ENCODE measurements at places on chromosomes 1 and 21.

- peak; percentile 26 for DNase-seq
Observed at GRCh38 chr1:156004843-156005584, 15.7 kb downstream of the SSR2 start.

DNA sequence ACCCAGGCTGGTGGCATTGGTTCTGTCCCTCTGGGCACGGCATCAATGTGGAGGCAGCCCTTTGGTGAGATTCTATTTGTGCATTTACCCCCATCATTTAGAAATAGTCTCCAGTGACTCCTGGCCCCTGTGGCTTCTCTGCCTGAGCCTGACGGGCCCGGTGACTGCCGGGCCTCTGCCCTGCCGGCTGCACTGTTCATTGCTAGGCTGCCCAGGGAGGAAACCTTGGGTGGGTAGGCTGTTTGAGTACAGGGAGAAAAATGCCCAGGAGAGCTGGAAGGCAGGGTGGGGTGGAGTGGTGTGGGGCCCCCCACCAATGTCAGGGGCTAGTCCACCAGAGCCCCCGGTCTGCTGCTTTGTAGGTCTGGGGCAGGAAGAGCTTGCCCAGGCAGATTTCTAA, 23.4 kb upstream of the EDN2 start:
- DNase-seq, result no peak

DNA sequence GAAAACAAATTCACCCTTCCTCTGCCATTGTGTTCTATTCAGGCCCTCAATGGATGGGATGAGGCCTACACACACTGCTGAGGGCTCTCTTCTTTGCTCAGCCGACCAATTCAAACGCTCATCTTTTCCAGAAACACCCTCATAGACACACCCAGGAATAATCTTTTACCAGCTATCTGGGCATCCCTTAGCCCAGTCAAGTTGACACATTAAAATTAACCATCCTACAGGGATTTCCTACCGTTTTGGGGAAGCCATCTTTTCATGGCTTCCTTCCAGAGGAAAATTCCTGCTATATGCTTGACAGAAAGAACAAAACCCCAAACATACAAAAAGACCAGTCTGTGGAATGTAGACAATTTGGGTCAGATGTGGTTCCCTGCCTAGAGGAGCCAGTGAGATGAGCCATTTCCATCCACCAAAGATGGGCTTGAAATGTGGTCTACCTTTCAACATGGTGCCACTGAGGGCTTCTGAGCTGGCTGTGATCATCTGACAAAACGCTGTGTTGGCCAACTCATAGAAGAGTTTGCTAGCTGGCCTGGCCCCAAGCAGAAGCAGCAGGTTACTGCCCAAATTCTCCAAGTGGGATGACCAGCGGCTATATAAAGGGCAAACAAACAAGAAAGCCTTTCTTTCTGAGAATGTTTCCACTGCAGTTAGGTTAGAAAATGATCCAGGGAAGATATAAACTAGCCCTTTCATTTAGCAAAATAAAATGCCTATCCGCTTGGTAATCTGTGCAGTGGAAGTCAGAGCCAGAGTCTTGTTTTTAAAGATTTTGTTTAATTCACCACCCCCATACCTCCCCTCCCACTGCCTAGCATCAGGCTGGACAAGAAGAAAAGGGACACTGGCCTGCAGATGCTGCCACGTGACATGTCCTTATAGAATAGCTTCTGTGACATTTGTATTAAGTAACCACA, 69.1 kb upstream of the MRPS6 start:
- no peak for DNase-seq

GRCh38 chr1:244318512-244318911, 133.2 kb downstream of the ADSS2 start:
- DNase-seq, result peak; percentile 27

DNA sequence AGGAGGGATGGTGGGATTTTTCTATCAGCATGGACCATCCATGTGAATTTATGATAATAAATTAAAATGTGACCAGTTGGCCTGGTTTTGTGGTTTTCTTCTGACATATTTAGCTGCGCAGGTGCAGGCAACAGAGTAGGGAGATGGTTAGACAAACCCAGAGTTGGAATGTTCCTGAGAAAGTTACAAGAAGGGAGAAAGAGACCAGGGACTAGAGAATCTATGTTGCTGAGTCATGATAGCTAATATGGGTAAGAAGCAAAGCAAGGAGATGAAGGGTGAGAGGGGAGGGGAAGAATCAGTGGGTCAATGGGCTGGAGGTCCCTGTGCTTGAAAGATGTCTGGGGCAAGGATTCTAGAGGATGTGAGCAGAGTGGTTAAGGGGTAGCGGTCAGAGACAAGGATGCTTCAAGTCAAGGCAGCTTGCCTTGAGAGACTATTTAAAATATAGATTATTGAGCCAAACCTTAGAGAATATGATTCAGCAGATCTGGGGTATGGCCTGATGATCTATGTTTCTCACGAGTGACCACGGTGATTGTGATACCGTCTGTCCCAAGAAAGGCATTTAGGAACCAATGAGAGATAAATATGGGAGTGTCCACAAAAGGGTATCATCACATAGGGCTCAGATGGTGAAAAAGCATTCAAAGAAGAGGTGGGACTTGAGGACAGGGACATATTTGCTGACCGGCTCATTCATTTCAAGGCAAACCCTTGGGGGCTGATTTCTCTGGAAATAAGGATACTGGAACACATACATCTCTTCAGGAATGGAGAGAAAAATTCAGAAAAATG, 219.7 kb upstream of the PLD5 start:
- DNase-seq, result no peak

DNA sequence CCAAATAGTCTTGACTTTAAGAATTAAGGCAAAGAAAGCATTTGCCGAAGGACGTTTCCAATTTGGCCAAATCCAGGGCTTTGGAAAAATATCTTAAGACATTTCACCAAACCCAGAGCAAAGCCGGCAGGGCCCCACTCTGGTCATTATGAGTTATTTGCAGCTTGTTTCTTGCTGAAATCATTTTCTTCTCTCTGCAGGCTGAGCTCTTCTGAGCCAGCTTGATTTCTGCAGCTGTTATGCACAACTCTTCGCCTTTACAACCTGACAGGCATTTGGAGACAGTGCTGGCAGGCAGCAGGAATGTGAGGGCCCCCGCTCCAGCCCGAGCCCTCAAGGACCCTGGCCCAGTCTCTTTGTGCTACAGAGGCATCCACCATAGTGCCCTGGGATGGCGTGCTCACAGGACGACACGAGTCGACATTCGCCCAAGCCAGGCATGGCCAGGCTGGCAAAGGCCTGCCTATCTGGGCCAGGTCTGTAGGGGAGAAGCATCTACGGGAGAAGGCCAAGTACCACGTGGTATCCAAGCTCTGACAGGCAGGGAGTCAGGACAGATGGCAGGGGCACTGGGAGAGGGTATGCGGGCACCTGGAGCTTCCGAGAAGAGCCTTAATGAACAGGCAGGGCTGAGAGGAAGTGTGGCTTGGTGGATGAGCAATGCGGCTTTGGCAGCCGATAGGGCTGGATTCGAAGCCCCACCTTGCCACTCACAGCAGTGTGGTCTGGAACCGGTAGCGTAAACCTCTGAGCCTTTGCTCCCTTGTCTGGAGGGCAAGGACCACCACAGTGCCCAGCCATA, 32.3 kb downstream of the SYF2 start:
- no peak for DNase-seq

DNA sequence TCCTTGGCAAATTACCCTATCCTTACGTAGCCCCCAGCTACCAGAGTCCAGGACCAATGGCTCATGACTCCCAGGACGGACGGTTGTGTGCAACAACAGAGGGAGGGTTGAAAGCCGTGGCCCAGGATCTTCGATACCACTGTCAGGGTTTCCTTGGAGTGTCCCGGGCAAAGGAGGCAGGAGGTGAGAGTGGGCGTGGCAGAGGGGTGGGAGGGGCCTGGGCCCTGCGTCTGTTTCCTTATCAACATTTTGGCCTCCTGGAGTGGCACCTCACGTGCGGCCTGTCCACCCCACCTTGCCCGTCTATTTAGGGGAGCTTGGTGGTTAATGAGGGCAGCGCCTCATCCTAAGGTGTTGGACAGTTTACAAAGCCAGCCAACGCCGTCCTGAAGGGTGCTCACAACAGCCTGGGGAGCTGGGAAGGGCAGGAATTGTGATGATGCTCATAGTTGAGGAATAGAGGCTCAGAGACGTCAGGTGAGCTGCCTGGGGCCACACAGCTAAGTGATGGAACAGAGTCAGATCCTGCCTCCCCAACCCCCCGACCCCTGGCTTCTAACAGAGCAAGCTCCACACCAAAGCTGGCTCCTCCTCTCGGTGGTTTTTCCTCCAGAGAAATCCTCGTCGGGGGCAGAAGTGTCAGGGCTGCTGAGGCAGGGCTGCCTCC, 17.4 kb upstream of the ARHGEF10L start:
- DNase-seq, result no peak

- no peak for DNase-seq
Observed at GRCh38 chr1:200922406-200922805, 27.7 kb downstream of the INAVA start.

- DNase-seq, result no peak
Observed at GRCh38 chr1:51622455-51622913, 5.6 kb downstream of the OSBPL9 start.

DNA sequence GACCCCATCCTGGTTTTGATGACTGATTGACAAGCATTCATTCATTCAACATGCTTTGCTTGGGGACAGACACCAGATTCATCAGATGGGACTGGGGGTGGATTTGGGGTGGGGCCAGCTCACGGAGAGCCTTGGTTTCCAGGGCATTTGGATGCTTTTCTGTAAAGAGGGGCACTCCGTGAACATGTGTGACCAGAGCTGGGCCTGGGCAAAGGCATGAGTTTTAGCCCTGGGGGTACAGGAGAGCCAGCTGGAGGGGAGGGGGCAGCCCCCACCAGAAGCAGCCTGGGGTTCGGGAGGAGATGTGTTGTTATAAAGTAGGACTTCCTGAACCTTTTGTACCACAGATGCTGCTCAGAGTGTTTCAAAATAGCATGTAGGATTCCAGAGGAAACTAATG, 99.7 kb downstream of the RIPK4 start:
- no peak for DNase-seq

GRCh38 chr1:161866241-161866640, 100.1 kb downstream of the ATF6 start:
- DNase-seq, result no peak

GRCh38 chr1:15472587-15472986, 3.3 kb upstream of the CELA2B start:
- no peak for DNase-seq

DNA sequence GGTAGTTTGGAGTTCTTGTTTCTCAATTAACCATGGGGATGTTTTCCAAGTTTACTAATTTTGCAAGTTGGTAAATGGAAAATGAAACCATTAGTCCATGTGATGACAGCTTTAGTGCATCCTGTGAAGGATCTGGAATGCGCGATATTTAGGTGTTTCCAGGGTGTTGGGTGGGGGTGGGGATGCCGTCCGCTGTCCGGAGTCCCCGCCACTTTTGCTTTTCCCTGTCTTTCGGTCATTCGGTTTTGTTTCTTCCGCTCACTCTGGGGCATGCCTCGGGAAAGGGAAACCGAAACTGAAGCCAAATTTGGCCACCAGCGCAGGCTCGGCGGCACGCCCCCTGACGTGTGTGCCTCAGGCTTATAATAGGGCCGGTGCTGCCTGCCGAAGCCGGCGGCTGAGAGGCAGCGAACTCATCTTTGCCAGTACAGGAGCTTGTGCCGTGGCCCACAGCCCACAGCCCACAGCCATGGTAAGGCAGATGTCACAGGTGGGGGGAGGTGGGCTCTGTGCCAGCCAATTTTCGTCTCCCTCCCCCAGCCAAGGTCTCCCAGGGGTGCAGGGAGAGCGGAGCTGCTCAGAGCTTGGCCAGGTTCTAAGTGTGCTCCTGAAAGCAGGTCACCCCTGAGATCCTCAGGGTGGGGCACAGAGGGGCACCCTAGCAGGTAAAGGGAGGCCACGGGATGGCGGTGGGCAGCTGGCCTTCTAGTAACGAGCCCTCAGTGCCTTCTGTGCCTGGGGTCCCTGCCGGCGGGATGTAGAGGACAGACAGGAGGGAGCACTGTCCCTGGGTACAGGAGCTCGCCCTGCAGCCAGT, at the start of gene ISG15:
Gene ISG15 (plus strand): TSS at position 393 of the 817 bp plus-strand sequence. CDS start 77 bp downstream, at position 470.
- DNase-seq, result peak; percentile 83

DNA sequence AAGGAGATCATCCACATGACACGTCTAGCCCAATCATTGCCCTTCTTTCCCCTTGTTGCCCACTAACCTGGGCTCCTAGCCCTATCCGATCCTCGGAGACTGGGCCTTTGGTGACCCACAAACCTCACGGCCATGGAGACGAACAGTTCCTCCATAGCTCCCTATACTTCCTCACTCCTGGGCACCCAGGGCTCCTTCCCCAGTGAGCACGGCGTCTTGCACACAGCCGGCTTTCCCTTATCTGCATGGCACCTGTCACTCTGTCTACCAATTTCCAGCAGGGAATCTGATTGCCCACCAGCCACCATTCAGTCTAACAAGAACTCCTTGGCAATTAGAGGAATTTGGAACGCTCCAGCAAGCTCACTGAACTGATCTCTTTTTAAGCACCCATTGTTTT, 3.1 kb downstream of the GNG4 start:
- DNase-seq, result no peak

DNA sequence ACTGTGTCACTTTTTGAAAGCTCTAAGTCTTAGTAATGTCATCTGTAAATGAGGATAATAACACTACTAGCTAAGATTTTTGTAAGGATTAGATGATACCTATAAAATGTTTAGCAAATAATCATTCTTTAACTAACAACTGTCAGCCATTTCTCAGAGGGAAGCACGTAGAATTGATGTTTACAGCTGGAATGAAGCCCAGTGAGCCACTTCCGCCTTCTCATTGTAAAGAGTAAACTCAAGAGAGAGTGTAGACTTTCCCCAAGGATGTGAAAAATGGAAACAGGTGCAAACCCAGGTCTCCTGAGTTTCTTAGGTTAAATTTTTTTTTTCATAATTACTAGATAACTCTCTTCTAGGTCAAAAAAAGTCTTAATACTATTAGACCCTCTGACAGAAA, 4.9 kb downstream of the GREM2 start:
- DNase-seq, result no peak

GRCh38 chr1:201111672-201112071, 554 bp downstream of the CACNA1S start:
- no peak for DNase-seq

DNA sequence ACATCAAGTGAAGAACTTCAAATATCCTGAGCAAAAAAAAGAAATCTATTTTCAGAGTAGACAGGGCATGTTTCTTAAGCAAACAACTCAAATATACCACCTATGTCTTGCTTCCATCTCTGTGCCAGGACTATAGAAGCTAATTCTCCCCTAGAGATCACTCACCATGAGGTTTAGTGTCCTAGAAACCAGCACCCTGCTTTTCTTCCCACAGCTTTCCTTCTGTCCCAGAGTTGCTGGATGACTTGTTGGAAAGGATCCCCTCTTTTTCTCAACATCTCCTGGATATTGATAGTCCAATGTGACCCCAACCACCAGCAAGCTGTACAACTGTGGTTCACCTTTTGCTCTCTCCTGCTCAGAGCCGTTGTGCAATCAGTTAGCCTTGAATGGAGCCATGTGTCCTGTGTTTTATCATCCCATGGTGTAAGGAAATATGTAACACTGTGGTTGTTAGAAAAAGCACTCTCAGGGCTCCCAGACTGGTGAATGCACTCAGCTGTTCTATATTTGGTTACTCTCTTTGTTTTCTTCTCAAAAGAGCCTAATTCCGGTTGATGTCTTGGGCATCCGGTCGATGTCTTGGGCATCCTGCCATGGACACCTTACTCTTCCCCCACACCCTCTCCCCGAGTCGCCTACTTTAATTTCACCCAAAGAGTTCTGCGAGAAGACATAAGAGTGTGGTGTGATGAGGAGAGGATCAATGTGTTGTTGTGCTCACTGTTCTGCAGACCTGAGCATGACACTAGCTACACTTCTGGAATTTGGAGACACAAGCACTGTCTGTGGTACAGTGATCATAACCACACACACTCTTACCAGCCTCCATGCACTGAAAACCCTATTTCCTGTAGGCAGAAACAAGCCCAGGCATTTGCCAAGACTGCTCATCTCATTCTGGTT, 1.7 kb downstream of the TNFSF4 start:
- peak; percentile 15 for DNase-seq

GRCh38 chr21:38315122-38315521, 58.3 kb downstream of the KCNJ15 start:
- DNase-seq, result no peak

Data from CD8-positive, alpha-beta T cell (primary cell).